HCEC 1CT (cell line): ENCODE measurements at places on chromosomes 7 and 10.
A peak's percentile ranks its signal among the peaks of the same experiment; 100 is the strongest.

- no peak for DNase-seq
Observed at GRCh38 chr7:16063221-16063620, 358.1 kb downstream of the CRPPA start.

- DNase-seq = no peak
Observed at GRCh38 chr10:112203328-112204076, 19.9 kb upstream of the GPAM start.

DNA sequence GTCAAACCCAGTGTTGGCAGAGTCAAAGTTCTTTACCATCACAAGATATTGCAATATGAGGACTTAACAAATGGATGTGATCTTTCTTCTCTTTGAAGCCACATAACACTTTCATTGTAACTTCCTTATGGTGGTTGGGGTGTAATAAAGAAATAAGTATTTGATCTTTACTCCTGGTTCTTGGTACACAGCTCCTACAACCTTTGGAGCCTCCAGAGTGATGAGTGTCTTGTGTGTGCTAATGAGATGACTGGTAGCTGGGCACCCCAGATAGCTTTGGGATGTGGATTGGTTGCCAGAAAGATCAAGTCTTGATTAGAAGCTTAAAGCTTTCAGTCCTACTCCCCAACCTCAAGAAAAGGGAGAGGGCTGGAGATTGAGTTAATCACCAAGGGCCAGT lies 31.1 kb upstream of the YAE1 start:
- DNase-seq = no peak

- no peak for DNase-seq
Observed at GRCh38 chr10:15526754-15527153, 155.7 kb upstream of the FAM171A1 start.

DNA sequence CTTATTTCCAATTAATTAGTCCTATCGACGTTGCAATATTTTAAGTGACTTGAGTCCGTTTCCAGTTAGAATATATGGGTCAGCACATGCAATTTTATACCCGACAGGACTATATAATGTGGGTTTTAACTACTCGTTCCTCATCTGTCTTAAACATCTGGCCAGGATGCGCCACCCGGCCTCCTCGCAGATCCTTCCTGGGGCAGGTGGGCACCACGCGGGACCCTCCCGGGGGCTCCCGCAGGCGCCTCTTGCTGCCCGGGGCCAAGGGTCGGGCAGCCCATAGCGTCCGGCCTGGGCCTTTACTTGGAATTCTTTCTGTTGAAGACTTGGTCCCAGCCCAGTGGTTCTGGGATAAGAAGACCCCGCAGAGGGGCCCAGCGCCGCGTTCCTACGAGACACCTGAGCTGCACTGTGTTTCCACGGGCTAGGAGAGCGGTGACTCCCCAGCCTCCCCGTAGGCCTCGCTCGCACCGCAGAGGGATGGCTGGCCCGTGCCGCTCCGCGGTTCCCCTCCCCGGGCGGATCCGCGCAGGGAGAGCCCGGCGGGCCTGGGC lies 10.1 kb upstream of the MNX1 start:
- DNase-seq = no peak

GRCh38 chr10:71309919-71310318 lies 9.1 kb upstream of the SLC29A3 start:
- no peak for DNase-seq

- no peak for DNase-seq
Observed at GRCh38 chr7:105202616-105203015, 186.1 kb downstream of the SRPK2 start.

- no peak for DNase-seq
Observed at GRCh38 chr10:70940834-70941568, 52.6 kb upstream of the PCBD1 start.

GRCh38 chr7:143372070-143372469 lies 9.1 kb upstream of the ZYX start:
- DNase-seq = no peak

GRCh38 chr10:52216852-52217251 lies 97.2 kb upstream of the DKK1 start:
- peak; percentile 80 for DNase-seq

DNA sequence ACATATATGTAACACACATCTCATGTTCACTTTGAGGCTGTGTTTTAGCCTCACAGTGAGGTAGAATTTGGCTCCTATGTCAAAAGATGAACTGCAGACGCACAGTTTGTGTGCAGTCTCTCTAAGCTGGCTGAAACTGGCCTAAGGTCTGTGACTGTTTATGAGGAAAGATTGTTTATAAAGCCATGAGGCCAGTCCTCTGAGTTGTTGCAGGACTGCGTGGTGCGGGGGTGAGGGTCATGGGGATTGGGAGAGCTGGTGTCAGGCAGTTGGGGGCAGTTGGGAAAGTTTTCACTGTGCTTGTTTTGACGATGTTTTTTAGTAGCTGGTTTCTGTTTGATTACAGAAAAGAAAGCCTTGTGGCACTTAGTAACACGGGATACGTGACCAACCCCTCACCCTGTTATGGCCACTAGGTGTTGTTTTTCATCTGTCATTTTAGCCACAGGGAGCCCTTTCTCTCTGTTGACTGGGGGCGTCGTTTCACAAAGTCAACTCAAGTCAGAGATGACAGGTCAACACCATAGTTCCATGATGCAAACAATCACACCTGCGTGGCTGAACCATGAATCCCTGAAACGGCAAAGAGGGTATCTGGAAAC lies 310.9 kb downstream of the CCDC3 start:
- no peak for DNase-seq

DNA sequence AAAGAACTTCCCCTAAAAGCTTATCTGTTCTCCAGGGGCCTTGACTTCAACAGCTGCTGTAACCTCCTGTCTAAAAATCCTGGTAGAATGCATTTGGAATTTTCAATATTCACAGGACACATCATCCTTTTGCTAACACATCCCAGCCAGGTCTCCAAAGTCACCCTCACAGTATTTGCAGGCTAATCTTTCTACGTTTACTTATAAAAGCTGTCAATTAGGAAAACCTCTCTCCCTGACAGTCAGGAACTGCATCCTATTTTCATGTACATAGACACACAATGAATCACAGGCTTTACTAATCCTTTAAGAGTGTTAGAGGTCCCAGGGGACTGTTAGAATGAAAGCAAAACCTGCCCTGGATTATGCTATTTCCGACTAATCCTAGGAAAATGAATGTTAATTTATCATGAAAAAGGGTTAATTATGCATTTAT lies 102.2 kb downstream of the GFRA1 start:
- DNase-seq = peak; percentile 41

DNA sequence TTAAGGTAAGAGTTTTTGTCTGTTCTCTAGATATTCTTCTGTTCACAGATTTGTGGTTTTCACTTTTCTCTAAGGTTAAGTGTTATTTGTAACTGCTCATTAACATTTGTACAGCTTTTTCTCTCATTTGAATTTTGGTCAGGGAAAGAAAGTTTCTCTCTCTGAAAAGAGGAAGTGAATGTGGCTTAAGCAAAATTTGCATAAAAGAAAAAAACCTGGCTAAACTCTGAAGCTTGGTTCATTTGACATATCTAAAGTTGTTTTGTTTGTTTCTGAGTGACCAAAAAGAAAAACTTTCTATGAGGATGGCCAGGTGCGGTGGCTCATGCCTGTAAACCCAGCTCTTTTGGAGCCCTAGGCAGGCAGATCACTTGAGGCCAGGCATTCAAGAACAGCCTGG lies 22.0 kb upstream of the SLC26A4 start:
- DNase-seq = no peak

- no peak for DNase-seq
Observed at GRCh38 chr10:101725296-101726114, 30.5 kb upstream of the FBXW4 start.

DNA sequence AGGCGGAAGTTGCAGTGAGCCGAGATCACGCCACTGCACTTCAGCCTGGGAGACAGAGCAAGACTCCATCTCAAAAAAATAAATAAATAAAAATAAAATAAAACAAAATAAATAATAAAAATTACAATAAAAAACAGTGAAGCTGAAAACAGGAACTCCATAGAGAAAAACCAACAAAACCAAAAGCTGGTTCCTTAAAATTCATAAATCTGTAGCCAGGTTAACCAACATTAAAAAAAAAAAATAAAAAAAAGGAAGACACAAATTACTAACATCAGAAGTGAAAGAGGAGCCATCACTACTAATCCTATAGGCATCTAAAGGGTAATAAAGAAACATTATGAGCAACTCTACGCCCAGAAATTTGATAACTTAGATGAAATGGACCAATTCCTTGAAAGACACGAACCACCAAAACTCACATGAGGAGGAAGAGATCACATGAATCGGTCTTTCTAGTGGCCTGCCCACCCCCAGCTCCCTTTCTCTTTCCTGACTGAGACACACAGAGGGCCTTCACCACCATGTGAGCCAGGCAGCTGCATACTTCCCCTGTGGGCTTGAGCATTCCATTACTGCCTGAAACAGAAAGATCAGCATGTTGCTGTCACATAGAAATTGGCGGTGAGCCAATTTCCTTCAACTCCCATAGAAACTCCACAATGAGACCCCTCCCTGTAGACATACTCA lies 208.7 kb downstream of the MAD1L1 start:
- DNase-seq = no peak

GRCh38 chr10:131691481-131692090 lies 209.2 kb upstream of the PPP2R2D start:
- DNase-seq = no peak

DNA sequence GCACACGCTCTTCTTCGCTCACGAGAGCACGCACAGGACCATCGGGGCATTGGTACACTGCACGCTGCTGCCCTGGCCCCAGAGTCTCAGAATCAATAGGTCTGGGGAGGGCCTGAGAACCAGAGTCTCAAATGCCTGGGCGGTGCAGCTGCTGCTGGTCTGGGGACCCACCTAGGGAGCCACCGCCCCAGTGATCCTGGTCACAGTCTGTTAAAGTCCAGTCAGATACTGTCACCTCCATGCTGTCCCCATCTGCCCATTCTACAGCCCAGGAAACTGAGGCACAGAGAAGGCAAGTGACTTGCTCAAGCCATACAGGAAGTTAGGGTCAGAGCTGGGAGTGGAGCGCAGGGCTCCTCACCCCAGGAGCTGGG lies 38.0 kb downstream of the ZCCHC24 start:
- no peak for DNase-seq

DNA sequence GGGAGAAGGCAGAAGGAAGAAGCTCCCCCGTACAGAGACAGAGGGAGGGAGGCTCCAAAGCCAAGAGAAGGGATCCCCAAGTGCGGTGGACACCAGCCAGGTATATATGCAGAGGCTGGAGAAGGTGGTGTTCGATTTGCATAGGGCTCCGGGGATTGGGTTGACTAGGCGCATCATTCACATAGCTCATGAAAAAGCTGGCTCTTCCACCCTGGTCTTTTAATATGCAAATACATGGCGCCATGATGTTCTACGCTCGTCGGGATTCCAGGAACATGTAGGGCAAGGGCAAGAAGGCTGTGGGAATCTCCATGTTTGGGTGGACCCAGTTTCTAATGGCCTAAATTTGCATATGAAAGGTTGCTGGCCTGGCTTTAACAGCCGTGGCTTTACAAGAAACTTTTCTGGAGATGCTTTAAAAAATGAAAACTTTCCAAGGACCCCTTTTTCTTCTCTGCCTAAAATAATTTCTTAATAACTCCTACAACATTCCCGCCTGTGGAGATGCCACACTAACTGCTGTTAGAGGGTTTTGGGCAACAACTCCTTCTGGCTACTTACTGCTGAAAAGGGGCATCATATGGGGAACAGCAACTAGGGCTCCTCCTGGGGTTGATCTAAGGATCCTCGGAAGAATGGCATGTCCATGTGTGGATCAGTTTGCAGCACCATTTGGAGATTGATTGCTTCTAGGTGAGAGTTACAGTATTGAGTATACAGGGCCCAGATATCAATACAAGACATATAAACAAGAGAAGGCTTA lies 28.3 kb downstream of the C1GALT1 start:
- DNase-seq = no peak

DNA sequence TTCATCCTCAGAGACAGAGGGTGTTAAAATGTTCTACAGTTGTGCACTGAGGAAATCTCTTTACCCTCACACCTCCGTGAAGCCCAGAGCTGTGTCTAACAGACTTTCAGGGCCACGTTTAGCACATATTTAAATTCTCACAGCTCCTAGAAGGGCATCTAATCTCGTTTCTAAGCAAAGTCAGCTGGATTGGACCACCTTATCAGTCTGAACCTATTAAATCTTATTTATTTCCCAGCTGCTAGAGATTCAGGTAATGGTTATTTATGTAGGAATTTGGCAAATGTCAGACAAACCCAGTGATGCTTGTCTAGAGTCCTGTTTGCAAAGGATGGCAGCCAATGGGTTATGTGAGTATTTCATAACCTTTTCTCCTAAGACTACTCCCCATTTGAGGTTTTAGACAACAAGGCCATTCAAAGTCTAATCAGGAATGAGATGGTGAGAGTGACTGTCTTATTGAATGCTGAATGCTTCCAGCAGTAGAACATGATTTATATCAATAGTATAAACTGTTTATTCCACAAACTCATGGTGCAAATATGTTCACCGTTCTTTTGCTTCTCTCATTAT lies 54.8 kb upstream of the EXOC4 start:
- no peak for DNase-seq

DNA sequence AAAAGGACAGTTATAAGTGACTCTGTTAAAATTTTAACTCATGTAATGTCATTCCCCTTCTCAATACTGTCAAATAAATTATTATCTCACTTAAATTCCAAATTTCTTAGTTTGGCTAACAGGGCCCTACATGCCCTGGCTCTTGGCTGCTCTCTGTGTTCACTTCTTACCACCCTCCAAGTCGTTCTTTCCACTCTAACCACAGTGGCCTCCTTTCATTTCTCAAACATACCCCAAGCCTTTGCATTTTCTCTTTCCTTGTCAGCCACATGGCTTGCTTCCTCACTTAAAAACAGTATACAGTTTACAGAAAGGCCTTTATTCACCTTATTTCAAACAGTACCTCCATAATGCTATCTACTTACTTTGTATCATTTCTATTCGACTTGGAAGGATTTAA lies 737.1 kb upstream of the ZWINT start:
- no peak for DNase-seq

- no peak for DNase-seq
Observed at GRCh38 chr7:127655720-127656119, 3.7 kb downstream of the SND1 start.

DNA sequence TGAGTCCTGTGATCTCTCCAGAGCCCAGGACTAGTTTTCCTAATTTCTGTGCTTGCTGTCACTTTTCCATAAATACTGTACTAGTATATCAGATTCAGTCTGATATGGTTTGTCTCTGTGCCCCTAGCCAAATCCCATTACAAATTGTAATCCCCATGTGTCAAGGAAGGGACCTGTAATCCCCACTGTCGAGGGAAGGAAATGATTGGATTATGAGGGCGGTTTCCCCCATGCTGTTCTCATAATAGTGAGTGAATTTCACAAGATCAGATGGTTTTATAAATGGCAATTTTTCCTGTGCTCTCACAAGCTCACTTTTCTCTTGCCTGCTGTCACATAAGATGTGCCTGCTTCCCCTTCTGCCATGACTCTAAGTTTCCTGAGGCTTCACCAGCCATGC lies 54.8 kb upstream of the IFRD1 start:
- DNase-seq = no peak

- no peak for DNase-seq
Observed at GRCh38 chr7:142883145-142883544, 2.4 kb downstream of the TRPV6 start.

DNA sequence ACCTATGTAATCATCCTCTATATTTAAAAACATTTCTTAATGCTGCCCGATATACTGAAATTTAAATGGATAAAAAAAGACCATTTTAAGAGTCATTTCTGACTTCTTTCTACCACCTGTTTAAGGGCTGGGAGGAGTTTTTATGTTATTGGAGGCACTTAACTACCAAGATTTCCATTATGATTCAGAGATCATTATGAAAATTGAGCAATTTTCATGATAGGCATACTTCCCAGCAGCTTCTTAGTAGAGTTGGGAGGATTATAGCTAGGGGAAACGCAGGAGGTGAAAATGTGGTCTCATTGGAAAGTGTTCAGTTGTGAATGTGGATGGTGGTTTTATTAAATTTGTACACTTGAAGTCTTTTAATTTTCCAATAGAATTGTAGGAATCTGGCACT lies 28.4 kb upstream of the FAM204A start:
- no peak for DNase-seq
